ENCODE measurements at places on chromosomes 7 and 10.

DNA sequence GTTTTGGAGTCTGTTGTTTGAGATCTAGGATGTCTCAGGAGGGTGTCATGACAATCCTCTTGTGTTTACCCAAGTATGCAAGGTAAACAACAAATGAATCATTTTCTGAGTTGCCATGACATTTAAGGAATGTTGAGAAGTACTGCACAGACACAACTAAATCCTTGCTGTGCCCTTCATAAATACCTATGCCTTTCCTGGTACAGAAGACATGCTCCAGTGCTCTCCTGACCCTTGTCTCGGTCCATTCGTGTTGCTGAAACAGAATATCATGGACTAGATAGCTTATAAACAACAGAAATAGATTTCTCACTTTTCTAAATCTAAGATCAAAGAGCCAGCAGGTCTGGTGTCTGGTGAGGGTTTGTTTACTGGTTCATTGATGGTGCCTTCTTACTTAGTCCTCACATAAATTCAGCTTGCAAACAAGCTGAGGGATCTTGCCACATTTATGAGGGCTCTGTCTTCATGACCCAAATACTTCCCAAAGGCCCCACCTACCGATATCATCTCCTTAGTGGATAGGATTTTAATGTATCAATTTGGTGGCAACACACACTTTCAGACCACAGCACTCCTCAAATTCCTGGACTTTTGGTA lies 341.8 kb upstream of the SEMA3A start:
- DNase-seq: no peak

DNA sequence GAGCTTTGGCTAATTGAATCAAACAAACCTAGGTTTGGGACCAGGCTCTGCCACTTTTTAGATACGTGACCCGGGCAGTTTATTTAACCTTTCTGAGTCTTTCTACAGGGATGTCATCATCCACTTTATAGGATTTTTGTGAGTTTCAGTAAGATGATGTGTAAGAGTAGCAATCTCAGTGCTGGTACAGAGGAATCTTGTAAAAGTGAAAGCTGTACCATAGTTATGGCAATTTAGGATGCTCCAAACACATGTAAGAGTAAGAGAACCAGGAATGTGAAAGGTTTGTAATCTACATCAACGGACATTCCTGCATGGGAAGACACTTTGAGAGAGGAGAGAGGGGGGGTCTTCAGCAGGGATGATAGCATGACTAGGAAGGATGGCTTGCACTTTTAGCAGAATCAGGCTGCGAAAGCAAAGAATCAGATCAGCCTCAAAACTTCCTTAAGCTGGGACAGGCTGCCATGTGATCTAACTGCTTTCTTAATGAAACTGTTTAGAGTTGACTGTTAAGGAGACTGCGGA lies 968 bp downstream of the NOLC1 start:
- no peak for DNase-seq

- DNase-seq: no peak
These were observed 50.6 kb downstream of the PARD3 start for GRCh38 chr10:34764472-34764946.

- no peak for DNase-seq
These were observed 390.3 kb downstream of the MAGI2 start for GRCh38 chr7:79063019-79063698.

DNA sequence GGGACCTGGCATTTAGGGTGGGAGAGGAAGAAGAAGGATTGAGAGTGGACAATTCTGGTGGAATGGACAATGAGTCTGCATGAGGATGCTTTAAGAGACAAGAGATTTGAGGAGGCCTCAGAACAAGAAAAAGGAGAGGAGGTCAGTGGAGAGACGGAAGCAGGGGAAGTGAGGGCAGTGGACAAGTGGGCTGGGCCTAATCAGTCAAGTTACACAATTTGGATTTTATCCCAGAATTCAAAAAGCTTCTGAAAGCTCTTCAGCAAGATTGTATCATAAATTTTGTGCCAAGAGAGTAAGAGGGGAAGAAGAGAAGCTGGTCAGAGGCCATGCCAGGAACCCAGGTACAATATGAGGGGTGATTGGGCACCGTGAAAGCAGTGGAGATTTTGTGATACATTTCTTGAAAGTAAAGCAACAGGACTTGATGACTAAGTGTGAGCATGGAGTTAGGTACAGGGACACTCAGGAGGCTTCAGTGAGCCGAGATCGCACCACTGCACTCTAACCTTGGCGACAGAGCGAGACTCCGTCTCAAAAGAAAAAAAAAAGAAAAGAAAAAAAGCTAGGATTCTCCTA lies 19.3 kb upstream of the TSPAN13 start:
- no peak for DNase-seq

DNA sequence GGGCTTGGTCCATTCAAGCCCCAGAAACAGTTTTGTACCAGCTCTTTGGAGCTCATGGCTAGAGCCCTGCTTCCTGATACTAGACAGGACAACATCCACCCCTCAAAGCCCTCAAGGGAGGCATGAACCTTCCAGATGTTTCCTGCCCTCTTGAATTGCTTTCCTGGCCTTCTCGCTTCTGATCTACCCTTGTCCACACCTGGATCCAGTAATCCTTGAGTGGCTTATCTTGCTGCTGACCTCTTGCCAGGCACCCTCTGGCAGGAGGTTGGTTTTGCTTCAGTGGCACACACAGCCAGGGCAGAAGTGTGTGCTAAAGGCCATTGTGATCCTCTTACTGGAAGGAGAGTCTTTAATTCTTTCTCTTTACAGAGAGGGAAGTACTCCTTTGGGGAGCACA lies 495.8 kb downstream of the PLXNA4 start:
- no peak for DNase-seq

DNA sequence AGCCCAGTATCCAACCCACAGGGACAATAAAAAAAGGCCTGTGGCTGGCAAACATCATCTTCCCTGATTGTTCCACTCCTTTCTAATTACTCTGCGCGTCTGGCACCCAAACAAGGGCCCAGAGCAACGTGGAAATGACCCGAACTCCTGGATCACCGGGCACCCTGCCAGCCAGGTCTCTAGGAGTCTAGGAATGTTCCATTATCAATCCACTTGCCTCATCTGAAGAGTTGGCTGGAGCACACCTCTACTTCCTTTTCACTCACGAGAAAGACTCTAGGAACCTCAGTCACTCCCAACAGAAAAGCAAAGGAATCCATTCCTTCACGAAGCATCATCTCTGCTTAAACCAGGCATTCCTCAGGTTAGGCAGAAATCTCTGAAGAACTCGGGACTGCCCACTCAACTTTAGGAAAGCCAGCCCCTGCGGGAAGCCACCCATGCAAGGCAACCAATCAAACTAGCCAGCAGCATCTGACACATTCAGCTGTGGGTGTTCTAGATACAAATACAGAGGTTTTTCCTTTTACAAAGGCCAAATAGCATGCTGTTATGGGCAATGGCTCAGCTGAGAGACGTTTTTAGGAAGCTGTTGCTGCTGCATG lies 37.7 kb downstream of the ATXN7L1 start:
- no peak for DNase-seq

GRCh38 chr7:149459201-149459539 lies 1.7 kb downstream of the ZNF777 start:
- no peak for DNase-seq

DNA sequence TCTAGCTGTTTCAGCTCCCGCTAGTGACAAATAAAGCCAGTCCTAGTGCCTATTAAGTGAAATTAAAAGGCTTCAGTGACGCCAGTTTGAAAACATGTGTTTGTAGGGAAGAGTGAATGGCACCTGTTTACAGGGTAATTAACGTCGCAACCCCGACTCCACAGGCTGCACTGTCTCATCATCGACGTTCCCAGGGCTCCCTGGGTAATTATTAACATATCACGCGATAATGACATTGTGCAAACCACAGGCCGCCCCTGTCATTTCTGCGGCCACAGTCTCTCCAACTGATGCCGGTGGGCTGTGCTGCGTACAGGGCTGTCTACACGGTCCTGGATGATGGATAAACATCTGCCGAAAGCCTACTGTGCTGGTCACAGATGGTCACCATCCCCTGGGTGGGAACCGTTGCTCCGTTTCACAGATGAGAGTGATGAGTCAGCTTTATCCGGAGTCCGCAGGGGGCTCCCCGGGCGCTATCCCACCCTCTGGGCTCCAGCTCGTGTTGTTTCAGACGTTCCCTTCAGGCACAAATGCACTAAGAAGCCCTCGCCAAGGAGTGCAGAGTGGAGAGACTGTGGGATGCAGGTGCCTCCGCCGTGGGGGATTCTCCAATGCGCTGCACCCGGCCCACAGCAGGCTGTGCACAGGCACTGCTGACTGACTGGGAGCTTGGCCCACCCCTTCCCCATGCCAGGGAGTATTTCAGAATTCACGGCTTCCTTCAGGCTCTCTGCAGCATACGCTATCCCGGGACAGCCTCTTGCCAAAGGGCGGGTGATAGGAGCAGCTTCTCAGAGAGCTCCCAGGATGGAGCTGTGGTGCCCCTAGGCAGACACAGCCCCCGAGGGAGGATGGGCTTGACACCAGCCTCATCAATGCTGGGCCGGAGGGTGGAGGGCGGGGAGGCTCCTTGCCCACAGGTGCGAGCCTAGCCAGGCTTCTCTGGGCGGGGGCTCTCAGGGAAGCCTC lies 491.8 kb upstream of the FOXK1 start:
- no peak for DNase-seq

DNA sequence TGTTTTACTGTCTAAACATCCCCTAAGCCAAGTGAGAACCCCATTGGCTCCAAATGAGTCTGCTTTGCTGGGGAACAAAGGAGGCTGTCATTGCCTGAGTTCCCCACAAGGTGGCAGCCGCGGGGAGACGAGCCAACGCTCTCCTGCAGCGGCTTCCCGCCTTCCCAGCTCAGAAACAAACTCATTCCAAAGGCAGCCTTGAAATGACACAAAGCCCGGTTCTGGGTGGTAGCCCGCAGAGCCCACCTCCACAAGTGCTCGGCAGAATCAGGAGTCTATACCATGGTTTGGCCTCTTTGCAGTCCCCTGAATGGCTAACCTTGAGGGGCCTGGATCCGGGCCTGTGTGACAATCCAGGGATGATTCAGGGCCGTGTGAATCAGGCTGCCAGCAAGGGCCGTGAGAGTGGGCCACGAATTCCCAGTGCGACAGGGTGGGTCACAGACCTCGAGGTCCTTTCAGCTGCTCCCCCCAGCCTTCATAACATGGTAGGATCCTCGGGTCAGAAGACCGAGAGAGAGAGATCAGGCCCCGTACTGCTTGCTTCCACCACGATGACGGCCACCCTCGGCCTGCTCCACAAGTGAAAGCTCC lies 79.7 kb downstream of the DLG5 start:
- DNase-seq: peak; percentile 25

- no peak for DNase-seq
These were observed 25.9 kb downstream of the TRDMT1 start for GRCh38 chr10:17175551-17175950.

DNA sequence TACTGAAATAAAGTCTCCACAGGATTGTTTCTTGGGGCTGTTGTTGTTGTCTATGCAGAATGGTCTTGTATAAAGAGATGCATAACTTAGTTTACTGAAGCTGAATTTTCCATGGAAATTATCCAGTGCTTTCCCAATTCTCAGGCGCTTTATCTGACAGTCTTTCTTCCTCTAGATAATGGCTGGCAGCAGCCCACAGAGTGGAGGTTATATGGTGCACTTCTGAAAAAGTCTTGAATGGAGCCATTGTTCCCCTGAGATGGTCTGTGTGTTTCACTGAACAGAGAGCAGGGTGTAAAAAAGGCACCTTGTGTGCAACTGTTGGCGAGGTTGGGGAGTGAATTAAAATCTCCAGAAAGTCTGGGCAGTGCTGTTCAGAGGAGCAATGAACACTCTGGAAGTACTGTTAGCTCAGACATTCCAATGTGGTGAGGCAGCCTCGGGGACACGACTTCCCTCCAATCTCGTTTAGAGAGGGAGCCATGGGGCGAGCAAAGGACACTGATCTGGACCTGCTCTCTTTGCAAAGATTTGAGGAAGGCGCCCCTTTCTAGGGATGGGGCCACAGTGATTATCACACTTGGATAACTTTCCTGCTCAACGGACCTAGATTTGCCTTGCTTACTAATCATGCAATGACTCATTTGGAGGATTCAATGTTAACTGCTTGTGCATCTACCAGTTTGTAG lies 2.0 kb upstream of the PLCE1 start:
- DNase-seq: no peak
